ENCODE measurements at places on chromosomes 3 and 15.

DNA sequence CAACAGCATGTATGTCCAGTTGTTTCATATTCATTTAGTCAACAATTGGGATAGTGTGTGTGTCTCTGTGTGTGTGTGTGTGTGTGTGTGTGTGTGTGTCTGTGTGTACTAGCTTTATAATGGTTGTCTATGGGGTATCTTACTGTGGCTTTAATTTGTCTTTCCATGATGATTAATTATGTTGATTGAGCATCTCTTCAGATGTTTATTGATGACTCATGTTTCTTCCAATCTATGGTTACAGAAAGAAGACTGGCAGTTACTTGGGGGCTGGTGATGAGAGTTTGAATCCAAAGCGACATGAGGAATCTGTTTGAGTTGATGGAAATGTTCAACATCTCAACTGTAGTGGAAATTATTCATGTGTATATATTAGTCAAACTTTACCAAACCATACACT lies 440.1 kb downstream of the ZNF385D start:
- DNase-seq, result no peak

DNA sequence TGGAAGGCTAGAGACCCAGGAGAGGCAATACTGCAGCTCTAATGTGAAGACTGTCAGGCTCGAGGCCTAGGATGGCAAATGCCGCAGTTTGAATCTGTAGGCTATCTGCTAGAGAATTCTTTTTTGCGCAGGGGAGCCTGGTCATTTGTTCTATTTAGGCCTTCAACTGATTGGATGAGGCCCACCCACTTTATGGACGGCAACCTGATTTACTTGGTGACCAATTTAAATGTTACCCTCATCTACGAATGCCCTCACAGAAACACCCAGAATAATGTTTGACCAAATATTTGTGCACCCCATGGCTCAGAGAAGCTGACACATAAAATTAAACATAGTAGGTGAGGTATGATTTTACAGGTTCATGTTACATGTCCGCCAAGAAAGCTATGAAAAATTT lies 300.7 kb upstream of the GRM7 start:
- DNase-seq, result no peak

- no peak for DNase-seq
Observed at GRCh38 chr3:66396888-66397287, 103.9 kb downstream of the LRIG1 start.

DNA sequence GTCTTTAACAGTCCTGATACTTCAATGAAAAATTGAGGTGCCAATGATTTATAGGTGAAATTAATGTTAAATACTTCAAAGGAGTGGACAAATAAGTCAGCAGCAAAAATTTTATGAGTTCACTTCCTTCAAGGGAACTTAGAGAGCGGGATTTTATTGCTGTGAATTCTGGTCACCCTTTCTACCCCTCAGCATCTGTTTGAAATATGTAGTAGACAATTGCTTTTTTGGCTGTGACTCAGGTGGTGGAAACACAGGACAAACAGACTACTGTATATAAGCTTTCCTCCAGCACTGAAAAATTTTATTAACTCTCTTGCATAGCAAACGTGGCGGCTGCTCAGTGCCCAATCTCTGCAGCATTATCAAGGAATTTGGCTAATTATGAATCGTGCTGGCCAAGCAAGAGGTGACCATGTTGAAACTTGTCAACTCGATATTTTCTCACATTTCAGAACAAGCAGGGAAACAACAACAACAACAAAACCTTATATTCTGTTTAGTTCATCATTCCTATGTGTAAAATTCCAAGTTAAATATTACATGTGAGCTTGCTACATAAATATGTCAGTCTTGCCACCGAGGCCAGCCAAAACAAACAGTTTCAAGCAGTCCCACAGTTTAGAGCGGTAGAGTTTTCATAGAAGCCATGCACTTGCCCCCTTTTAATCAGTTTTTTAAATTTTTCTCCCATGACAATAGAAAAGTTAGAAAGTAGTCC lies 420.2 kb downstream of the FOXP1 start:
- DNase-seq, result no peak

DNA sequence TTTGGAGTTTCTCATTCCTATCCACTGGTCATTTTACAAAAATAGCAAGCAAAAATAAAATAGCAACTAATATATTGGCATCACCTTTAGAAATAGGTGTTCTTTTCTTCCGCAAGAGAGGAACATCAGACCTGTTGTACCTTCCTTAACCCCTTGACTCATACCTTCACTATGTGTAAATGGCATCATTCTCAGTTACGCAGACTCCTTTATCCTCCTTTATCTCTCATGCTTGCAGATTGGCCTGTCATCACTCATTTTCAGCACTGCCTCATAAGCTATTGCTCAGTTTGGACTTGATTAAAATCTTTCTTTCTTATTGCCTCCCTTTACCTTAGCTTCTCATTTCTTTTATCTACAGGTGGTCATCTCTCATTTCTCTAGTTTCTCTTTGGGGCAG lies 21.4 kb downstream of the ARHGEF26 start:
- no peak for DNase-seq

- DNase-seq, result peak; percentile 18
Observed at GRCh38 chr15:83207009-83207659, 489 bp downstream of the HDGFL3 start.

Data from stimulated activated CD4-positive, alpha-beta T cell treated with anti-CD3 and anti-CD28 coated beads, Interleukin-2, amount 100 ng/mL, for 24 hours (primary cell).